ENCODE measurements at places on chromosomes 2 and 18.

DNA sequence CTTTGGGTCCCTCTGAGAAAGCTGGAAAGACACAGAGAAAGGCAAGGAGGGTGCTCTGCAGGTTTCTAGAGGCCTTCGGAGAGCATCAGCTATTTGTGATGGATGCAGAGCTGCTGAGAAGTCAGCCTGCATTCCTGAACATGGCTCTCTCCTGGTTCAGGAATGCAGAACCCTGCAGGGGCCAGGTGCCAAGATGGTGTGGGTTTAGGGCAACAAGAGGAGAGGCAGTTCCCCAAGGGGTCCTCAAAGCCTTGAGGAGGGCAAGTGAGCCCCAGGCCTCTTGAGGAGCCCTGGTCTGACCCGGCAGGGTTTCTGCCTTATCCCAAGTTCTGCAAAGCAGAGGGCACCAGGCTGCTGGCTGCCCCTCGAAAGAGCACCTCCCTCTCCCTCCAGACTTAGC lies 93.3 kb downstream of the HS1BP3 start:
- DNase-seq = no peak

DNA sequence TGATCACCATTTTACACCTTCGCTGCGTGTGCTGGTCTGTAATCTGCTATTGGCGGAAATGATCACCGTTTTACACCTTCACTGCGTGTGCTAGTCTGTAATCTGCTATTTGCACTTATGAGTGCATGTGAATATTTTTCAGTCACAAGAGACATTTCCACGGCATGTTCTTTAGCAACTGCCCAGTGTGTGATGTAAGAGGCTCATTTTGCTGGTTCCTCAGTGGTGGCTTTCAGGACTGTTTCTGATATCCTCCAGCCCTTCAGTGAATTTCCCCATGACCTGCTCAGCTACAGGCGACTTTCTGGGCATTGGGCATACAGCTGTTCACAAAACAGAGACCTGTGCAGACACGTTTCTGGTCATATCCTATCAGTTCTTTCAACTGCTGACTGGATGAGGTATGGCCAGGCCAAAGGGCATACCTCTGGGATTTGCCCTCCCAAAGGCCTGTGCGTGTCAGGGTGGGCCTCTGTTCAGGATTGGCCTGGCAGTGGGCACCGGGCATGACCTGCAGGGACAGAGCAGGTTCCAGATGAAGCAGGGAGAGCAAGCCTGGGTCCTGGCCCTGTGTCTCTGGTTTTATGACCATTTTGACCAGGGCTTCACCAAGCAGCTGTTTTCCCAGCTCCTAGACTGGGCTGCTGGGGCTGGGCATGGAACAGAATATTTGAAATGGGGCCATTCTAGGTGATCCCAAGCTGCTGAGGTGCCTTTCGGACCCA lies 521 bp upstream of the PROM2 start:
- DNase-seq = no peak

- no peak for DNase-seq
Measured at GRCh38 chr18:34397286-34397896, 172.7 kb upstream of the NOL4 start.

DNA sequence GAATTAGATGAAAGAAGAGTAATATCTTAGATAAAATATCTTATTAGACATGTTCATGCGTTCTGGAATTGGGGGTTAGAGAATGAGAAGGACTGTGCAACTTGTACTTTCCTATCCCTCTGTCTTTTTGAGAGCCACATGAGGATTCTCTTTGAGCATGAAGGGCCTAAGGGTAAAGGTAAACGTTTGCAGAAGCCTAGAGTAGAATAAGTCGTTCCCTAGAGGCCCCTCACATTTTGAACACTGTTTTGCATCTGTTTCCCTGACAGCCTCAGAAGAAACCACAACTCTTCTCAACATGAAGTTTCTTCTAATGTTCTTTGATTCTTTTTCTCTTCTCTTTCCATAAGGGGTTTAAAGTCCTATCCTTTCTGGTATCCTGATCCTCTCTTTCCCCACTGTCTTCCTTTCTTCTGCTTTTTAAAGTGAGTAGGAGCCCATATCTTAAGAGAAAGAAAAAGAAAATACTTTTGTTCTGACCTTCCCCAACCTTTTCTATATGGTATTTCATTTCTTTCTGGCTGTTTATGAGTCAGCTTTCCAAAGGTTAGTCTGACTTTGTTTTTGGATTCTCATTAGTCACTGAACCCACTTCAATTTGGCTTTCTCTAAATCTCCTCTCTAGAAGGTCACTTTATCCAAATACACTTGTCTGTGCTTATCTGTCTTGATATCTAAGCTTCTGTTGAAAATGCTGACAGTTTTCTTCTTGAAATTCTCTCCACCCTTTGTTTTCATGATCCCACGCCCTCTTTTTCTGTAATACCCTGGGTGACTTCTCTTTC lies 34.8 kb downstream of the PPP1R1C start:
- no peak for DNase-seq

GRCh38 chr2:42812899-42813479 lies 20.6 kb upstream of the HAAO start:
- peak; percentile 17 for DNase-seq

- no peak for DNase-seq
Measured at GRCh38 chr2:177072090-177072489, 140.5 kb upstream of the HNRNPA3 start.

DNA sequence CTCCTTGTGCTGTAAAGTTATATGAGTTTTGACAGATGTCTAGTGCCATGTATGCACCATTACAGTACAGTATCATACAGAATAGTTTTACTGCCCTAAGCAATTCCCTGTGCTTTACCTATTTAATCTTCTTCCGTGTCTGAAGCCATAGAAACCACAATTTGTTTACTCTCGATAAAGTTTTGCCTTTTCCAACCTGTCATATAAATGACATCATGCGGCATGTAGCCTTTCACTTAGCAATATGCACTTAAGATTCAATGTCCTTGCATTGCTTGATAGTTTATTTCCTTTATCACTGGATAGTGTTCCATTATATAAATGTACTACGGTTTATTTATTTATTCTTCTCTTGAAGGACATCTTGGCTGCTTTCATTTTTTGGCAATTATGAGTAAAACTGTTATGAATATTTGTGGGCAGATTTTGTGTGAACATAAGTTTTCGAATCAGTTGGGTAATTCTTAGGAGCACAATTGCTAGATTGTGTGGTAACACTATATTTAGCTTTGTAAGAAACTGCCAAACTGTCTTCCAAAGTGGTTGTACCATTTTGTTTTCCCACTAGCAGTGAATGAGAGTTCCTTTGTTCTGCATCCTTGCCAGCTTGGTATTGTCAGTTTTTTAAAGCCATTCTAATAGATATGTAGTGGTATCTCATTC lies 136.8 kb upstream of the MAP3K20 start:
- DNase-seq = no peak

- no peak for DNase-seq
Measured at GRCh38 chr2:13089971-13090370, 373.2 kb downstream of the TRIB2 start.

DNA sequence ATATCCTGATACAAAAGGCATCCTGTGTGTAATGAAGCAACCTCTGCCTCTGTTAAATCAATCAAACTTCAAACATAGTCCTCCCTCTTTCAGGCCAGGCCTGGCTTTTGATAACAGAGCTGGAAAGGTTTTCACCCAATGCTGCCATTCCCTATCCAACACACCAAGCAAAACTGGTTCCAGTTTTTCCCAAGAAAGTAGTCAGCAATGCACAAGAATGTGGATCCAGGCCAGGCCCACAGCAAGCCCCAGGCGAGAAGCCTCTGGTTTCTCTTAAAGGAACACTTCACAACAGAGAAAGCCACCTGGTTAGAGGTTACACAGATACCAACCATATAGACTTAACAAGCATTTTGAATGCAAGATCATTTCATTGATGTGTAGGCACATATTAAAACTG lies 49.2 kb upstream of the CCDC150 start:
- no peak for DNase-seq

DNA sequence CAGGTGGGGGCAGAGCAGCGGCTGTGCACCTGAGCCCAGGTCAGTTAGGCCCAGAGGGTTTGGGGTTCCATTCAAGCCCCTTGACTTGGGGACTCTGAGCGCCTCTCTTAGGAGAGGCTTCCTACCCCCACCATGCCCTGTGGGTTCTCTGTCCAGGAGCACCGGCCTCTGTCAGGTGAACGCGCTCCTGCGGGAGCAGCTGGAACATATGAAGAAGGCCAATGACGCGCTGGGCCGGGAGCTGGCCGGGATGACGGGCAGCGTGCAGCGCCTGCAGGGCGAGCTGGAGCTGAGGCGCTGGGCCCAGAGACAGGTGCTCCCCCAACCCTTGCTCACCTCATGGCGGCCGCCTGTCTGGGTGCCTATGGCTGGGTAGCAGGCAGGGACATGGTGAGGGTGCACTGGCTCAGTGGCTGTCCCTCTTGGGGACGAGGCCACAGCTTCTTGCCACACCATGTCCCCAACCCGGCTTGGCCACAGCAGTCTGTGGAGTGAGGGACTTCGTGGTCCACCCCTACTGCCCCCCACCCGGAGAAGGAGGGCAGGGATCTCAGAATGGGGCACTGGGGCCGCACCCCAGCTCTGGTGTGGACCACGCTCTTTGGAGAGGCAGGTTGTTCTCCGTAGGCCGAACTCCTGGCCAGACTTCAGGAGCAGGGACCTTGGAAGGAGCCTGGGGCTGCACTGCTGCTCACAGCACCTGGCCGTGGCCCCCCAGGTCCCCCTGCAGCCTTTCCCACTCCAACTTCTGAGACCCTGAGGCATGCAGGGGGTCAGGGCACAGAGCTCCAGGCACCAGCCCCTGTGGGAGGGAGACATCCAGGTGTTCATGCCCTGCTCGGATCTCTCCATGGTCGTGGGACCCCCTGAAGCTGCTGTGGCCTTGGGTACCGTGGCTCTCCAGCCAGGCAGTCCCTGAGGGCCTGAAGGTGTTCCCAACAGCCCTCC lies 19.7 kb downstream of the CROCC2 start:
- DNase-seq = no peak

DNA sequence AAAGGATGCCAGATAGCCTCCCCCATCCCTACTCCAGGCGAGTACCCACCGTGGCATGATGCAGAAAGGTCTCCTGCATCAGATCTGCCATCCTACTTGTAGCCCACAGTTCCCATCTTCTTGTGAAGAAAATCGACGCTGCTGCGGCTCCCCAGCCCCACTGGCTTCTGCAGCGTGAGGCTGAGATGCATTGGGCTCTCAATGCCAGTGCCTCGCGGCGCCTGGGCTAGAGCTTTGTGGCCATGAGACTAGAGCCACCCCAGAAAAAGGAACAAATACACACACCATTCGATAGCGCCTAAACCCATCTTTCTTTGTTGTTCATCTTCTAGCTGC lies 2.8 kb downstream of the NOL4 start:
- peak; percentile 56 for DNase-seq

DNA sequence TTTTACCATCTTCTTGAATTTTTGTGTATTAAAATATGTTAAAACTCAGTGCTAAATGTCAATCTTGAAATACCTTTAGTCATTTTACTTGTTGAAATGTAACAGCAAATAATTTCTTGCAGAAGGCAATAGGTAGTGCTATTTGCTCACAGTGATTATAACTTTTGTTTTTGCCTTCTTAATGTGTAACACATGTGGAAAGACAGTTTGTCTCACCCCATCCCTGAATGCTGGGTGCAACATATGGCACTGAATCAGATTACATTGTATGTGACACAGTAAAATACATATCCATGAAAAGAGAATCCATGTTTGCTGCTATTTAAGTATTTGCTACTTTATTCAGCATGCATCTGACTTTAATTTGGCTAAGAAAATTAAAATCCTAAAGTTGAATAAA lies 35.3 kb downstream of the FRZB start:
- no peak for DNase-seq

GRCh38 chr2:65049010-65049639 lies 7.1 kb upstream of the CEP68 start:
- DNase-seq = peak; percentile 27

DNA sequence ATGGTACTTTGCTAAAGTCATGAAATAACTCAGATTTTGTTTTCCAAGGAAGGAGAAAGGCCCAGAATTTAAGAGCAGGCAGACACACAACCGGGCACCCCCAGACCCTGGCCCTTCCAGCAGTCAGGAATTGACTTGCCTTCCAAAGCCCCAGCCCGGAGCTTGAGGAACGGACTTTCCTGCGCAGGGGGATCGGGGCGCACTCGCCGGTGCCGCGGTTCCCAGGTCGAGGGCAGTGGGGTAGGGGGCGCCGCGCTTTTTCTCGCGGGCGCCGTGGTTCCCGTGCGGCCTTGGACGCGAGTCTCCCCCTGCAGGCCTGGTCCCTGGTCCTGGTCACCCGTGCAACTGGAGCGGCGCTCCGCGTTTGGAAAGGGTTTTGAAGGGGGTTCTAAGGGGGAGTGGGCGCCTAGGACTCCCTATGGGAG lies 1.2 kb downstream of the ZNF236 start:
- DNase-seq = no peak

DNA sequence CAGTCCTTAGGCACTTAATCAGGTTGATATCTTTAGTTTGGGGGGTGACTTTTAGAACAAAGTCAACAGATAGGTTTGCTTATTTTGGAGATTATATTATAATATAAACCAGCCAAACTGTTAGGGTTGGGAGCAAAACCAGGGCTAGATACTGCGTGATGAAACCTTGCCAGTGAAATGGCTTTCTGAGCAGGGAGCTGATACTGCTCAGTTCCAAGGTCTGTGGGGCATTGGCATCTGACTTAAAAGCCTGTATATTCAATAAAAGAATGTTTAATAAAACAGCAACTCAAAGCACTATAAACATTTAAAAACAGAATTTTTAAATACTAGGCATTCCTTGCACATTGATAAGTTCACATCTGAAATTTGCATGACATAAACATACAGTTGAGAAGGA lies 19.3 kb downstream of the PTPRM start:
- DNase-seq = no peak

- no peak for DNase-seq
Measured at GRCh38 chr2:220628252-220628651, 943.9 kb downstream of the EPHA4 start.

DNA sequence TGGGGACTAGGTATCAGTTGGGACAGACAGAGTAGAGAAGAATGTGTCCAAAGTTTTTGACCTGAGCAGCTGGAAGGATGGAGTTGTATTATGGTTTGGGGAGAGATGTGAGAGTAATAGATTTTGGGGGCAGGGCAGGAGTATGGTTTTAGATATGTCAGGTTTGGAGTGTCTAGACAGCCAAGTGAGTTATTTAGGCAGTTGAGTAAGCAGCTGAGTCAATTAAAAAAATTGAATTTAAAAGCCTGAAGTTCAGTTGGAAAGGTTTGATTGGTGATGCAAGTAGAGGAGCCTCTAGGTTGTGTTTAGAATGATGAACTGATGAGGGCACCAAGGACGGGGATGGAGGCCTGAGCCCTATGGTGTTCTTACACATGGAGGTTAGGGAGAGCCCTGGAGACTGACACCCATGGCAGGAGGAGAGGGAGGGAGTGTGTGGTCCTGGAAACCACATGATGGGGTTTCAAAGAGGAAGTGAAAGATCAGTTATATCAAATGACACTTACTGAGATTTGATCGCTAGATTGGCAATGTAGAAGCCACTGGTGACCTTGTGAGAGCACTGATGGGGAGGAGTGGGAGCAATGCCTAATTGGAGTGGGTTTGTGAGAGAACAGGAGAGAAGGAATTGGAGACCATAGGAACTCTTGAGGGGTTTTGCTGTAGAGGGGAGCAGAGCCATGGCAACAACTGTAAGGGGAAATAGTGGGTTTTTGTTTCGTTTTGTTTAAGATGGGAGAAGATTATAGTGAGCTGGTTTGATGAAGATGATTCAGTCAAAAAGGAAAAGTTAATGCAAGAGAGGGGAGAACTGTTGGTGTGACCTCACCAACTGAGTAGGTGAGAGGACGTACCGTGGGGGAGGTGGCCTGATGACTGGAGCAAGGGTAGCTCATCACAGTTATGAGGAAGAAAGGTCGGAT lies 10.3 kb downstream of the ITGA6 start:
- no peak for DNase-seq

GRCh38 chr2:102126660-102127059 lies 15.9 kb upstream of the IL1R1 start:
- DNase-seq = no peak

GRCh38 chr2:104430359-104430740 lies 423.6 kb upstream of the POU3F3 start:
- no peak for DNase-seq
